ENCODE measurements at places on chromosomes 5 and 9.

DNA sequence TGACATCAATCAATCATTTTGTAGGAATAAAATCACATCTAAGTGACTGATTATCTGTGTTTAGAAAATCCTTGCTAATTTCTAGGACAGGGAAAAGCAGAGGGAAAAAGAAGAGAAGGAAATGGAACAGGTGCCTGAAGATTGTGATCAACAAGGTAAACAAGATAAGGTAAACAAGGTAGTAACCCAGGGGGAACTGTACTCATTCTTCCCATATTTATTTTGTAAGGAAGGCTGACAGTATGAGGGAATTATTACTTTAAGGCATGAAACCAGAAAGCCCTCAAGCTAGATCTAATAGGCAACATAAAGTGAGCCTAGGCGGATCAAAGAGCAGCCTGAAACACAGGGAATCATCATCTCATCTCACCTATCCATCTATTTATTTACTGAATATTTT is 231.1 kb downstream of the MLLT3 start:
- no peak for DNase-seq

- no peak for DNase-seq
Observed at GRCh38 chr5:110852053-110852452, 113.2 kb downstream of the SLC25A46 start.

DNA sequence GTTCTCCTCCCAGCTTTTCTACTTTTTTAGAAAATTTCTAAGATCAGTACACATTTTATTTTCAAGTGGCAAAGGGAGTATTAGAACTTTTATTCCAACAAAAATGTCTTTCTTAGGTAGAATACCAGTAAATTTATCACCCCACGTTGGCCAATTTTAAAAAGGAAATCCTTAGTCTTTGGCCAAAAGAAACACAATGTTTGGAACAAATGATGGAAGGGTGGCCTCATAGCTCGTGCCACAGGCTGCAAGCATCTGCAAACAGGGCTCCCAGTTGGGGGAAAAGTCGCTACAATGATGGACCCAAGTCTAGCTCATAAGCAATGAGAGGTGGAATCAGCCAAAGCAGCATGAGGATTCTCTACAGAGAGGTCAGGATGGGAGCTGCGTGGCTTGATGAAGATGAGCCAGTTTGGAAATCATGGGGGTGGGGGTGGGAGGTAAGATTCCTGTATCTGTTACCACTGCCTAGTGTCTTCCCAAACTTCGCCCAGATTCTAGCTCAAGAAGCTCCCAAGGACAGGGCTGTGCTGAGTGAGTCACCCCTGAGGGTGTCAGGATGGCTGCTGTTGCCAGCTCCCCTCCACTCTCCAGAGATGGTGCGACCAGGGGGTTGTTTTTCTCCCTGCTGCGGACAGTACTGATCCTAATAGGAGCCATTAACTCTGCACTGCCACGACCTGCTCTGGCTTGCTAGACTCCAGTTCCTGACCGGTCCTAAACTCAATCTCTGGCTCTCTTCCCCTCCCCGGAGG is 75.6 kb downstream of the DCP2 start:
- DNase-seq, result no peak

DNA sequence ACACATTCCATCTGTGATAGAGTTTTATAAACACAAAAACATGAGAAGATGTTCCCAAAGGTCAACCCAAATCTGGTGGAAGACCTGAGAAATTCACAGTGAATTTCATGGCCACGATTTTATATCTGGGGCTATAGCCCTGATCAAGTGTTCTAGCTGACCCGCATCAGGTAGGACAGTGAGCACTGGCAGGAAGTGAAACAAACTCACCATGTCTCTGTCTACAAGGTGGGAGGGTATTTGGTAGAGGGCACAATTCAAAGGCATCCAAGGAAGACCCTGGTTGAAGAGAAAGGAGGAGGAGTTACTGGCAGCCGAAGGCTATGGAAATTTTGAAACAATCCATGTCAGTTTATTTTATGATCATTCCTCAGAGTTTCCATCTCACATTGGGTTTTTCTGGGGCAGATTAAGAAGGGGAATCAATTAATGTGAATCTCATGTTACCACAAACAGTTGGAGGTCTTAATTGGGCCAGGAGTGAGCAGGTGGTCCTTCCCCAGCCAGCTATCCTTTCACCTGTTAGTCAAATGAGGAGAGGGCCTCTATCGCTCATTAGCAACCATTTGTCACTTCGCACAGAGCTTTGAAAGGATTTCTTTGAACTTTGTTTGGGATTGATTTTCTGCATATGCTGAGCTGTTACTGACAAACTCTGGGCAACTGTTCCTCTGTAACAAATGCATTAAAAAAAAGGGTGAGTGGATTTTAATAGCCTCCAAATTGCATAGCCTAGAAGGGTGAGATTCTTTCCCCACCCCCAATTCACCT is 612.0 kb upstream of the CLINT1 start:
- no peak for DNase-seq

GRCh38 chr5:5039918-5040317 is 100.2 kb upstream of the ADAMTS16 start:
- DNase-seq, result no peak

GRCh38 chr9:105064248-105065097 is 136.5 kb upstream of the ABCA1 start:
- no peak for DNase-seq

GRCh38 chr5:176725521-176726280 is 78.4 kb downstream of the TSPAN17 start:
- DNase-seq, result no peak

- DNase-seq, result no peak
Observed at GRCh38 chr9:124273427-124274160, 15.8 kb downstream of the NEK6 start.

DNA sequence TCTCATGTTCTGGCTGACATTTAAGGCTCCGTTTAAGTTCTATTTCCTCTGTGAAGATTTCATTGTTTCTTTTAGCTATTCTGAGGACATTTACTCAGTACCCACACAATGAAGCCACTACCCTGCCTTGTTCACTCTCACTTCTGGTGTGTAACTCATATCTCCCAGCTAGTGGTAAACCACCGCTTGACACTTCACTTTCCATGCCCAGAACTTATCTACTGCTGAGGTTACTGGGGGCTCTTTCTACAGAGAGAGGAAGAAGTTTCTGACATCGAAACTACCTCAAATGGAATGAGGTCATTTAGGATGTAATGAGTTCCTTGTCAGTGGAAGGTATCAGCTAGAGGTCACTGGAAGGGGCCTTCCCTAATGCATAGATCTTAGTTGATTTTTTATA is 501.5 kb downstream of the DMAC1 start:
- DNase-seq, result no peak

GRCh38 chr9:95102001-95102433 is 215.5 kb downstream of the FANCC start:
- no peak for DNase-seq
